ENCODE measurements at places on chromosomes 12 and 14.

DNA sequence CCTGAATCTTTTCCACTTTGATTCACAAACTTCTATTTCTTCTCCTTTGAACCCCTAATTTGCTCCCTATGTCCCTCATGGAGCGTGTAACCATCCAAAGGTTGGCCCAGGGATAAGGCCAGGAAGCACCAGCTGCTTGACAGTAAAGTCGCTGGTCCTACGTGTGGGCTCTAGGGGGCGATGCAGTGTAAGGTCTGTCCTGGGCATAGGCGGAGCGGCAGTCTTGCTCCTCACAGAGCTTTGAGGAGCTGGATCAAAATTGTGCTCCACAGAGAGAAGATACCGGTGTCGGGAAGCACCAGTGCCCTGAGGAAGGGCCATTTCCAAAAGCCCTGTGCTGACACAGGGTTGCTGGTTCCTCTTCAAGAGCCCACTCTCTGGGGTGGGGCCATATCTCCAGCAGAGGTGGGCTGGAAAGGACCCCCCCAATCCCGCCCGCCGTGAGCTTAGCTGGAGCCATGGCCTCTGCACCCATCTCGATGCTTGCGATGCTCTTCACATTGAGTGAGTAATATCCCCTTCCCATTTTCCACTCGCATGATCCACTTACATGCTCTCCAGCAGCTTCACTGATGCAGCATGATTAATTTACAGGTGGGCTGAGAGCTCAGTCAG, 49.9 kb upstream of the OR4E1 start:
- DNase-seq = no peak

GRCh38 chr12:124493809-124494750, 73.3 kb downstream of the NCOR2 start:
- no peak for DNase-seq

DNA sequence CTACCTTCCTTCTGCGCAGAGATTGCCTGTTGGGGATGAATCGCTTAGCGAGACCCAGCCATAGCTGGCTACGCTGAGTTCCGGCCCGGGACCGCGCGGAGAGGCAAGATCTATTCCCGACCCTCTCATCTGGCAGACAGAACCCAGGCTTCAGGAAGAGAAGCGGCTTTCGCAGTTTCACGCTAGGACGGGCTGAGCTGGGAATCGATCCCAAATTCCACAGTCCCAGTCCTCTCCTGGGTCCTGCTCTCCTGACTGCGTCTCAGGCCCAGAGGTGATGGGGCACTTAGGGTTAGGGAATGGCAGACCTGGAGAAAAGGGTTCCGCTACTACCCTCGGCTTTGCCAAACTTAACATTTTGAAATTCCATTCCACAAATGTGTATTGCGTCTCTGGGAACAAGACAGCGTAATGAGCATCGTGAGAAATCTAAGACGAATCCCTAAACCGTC, 2.8 kb downstream of the PTPN21 start:
- no peak for DNase-seq

DNA sequence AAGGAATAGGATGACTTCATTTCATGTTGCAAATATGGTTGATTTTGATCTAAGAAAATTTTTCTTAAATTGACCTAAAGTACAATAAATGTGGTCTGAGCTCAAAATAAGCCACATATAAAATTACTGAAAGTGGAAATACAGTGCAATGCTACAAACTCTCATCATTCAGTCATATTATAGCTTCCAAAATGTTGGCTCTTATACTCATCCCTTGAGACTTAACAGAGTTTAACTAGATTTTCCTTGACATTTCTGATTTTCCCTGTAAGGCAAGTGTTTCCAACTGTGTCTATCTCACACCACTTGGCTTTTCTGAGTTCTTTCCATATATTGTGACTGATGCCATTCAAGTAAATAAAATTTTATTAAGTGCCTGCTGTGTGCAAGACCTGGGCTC, 123.7 kb upstream of the NTF3 start:
- DNase-seq = no peak

DNA sequence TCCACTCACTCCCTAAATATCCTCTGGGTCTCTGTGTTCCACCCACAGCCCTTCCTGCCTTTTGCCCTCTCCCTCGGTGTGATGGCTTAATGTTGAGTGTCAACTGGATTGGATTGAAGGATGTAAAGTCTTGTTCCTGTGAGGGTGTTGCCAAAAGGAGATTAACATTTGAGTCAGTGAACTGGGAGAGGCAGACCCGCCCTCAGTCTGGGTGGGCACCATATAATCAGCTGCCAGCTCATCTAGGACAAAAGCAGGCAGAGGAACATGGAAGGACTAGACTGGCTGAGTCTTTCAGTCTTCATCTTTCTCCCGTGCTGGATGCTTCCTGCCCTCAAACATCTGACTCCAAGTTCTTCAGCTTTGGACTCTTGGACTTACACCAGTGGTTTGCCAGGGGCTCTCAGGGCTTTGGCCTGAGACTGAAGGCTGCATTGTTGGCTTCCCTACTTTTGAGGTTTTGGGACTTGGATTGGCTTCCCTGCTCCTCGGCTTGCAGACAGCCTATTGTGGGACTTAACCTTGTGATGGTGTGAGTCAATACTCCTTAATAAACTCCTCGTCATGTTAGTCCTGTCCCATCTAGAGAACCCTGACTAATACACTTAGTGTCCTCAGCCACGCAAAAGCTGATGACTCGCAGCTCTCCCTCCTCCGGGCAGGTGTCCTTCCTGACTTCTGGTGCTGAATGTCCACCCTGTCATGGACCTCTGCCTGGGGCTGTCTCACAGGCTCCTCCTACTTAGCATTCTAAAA, 5.9 kb downstream of the DGLUCY start:
- DNase-seq = no peak

GRCh38 chr12:50039151-50039835, 14.0 kb upstream of the RACGAP1 start:
- DNase-seq = peak; percentile 78

- DNase-seq = no peak
These were observed 9.2 kb upstream of the INF2 start for GRCh38 chr14:104680056-104680805.

DNA sequence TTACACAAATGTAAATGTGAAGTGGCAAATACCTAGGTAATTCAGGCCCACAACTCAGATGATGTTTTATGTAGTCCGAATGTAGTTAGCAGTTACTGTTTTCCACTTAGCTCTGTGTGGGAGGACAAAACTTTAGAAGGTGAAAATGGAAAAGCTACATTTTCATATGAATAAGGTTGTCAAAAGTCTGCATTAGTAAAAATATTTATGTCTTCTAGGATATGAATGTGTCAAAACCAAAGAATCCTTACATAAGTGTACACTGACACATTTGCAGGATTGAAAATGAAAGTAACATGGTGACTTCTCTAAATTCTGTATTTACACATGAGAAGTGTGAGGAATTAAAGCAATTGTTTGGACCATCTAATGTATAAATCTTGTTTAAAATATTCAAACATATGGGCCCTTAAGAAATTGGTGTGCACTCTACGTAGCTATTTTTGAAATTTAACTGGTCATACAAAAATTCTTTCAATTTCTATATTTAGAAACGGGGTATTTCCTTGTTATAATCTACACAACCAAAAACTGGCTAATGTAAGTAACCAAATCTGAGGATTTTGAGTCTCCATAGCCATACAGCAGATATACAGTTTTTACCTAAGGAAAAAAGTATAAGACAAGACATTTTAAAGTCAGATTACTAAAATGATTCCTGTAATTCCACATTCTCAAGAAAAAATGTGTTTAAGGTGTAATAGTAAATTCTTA, 5.4 kb downstream of the CDKN1B start:
- DNase-seq = no peak

DNA sequence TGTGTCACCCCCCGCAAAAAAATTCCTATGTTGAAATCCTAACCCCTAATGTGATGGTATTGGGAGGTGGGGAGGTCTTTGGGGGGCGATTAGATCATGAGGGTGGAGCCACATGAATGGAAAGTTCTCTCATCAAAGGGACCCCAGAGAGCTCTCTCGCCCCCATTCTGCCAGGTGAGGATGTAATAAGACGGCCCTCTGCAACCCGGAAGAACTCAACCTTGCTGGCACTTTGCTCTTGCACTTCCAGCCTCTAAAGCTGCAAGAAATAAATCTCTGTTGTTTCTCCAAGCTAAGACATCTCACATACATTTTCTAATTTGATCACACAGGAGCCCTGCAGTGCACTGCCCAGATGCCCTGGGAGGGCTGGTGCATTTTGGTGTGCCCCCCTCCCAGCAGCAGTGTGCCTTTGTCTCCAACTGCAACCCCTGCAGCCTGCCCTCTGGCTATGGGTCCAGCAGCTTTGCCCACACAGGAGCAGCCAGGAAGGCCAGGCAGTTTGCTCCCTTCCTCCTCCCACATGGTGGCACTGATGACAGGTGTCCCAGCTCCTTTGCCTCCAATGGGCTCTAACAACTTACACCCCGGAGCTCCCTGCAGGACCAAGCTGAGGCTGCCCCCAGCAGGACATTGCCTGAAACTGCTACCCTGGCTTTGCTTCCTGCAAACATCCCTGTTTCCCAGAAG, 59.3 kb downstream of the C14orf132 start:
- DNase-seq = no peak

- no peak for DNase-seq
These were observed 691.4 kb upstream of the TBX3 start for GRCh38 chr12:115375186-115375991.

- no peak for DNase-seq
These were observed 900.9 kb downstream of the FLRT2 start for GRCh38 chr14:86430853-86431252.

DNA sequence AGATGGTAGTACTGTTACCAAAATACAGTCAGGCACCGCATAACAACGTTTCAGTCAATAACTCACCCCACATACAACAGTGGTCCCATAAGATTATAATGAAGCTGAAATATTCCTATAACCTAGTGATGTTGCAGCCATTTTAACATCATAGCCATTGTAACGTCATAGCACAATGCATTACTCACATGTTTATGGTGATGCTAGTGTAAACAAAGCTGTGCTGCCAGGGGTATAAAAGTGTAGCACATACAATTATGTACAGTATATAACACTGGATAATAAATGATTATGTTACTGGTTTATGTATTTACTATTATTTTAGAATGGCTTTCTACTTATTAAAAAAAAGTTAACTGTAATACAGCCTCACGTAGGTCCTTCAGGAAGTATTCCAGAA, 37.0 kb downstream of the GPR137C start:
- no peak for DNase-seq

DNA sequence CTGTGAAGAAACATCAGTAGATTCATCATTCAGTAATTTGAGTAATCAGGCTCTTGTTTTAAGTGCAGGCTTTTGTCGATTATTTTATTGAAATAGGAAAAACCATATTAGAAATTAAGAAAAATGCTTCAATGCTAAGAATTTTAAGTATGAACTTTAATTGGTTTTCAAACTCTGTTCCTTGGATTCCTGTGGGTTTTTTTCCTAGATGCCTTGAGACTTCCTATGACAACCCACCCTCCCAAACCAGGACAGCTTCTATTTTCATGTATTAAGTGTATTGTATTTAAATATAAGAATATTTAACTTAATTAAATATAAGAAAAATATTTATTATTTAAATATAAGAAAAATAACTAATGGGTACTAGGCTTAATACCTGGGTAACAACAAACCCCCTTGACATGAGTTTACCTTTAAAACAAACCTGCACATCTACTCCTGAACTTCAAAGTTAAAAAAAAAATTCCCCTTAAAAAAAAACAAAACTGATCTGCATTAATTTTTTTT, 3.0 kb downstream of the ARHGAP5 start:
- no peak for DNase-seq

- DNase-seq = no peak
These were observed 1519.5 kb upstream of the SEL1L start for GRCh38 chr14:83053022-83053710.

- no peak for DNase-seq
These were observed 35.7 kb upstream of the GTF2A1 start for GRCh38 chr14:81256289-81256960.

DNA sequence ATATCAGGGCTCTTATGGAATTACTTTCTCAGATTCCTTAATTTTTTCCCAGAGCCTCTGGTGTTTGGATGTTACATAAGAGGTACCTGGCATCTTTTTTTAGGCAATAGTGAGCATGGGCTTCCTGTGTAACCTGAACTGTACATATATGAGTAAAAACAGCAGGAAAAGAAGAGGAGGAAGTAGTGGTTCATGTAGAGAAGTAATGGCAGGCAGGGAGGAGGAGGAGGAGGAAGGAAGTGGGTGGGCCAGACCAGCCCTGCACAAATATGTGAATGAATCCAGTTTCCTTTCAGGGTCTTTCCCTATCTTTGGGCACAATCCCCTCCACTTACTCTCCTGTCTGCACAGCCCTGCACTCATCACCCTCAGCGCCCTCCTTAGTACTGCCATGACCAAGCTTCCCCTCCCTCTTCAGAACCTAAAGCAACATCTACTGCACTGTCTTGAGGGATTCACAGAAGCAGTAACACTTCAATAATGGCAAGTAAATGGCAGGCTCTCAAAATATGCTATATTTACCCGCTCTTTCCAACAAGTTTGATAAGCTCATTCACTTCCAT, 40.9 kb upstream of the GSG1 start:
- no peak for DNase-seq

DNA sequence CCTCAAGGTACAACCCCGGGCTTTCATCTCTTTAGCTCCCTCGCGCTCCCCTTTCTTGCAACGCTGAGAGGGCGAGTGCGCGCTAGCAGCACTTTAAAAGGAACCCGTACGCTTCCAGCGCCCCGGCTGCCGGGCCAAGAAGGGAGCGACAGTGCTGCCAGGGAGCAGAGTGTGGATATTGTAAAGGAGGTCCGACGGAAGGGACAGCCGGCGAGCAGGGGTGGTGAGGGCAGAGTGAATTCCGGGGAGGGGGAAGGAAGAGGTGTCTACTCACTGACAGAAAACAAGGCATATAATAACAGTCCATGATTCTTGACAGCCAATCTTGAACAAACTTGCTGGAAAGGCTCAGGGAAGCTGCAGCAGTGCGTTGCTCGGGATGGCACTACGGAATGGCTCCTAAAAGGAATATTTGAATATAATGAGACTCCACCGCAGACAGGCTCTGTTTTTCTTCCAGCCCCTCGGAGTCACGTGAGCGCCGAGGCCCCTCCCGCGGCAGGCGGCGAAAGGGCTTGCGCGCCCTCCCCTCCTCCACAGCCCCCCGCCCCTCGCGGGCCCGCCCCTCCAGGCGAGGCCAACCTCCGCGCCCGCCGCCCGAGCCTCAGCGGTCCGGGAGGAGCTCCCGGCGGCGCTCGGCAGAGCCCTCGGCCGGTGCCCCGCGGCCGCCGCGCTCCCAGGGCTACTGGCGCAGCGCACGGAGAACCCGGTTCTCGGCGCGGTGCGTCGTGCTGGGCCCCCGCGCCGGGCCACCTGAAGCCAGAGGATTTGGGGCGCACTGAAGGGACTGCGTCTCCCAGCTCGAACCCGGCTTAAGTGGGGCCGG, 3.4 kb downstream of the BMP4 start:
- DNase-seq = no peak

GRCh38 chr12:2439332-2440100, 355.3 kb upstream of the FKBP4 start:
- no peak for DNase-seq

DNA sequence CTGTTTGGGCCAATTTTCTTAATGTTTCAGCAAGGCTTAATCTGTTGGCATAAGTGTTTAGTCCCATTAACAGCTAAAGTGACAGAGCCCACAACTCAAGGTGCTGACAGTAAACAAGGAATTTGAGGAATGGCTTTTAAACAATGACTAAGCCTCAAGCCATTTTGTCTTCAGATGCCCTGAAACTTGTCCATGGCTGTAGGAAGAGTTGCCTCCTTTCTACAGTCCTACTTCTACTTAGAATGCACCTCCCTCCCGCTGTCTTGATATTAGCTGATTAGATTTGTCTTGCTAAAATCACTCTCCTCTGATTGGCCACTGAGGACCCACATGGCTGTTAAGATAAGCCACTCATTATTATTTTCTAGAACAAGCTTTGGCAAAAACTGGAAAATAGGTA, 188.4 kb upstream of the OTX2 start:
- no peak for DNase-seq

- no peak for DNase-seq
These were observed 204.7 kb upstream of the PELI2 start for GRCh38 chr14:55913324-55914025.
